ENCODE measurements at places on chromosomes 11 and 22.

DNA sequence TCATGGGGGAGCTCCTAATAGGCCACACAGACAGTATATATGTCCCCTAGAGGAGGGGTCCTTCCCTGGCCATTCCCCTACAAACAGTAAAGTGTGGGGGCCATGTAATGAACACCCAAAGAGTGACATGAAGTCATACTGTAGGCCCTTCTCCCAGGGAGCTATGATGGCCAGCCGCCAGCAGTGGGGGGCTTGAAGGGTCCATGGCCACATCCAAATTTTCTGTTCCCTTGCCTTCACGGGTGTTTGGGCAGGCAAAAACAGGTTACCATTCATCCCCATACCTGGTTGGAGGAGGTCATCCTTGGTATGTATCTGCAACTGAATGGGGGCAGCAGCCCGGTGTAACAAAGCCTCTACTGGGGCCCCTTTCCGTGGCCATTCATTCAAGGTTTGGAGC is 2118.0 kb downstream of the LRRC4C start:
- no peak for DNase-seq

DNA sequence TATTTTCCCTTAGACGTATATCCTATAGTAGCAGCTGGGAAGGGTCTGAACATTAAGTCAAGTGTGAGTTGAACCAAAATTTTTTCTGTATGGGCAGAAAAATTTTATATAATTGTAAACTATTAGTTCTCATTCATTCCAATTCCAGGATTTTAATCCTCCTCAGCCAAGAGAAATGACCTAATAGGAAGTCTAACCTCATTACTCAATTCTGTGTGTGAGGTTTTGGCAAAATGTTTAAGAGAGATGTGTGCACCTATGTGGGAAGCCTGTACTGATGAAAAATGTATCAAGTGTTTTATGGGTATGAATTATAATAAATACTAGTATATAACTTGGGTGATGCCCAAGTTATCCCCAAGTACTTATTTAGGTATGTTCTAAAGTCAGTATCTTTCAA is 311.6 kb upstream of the PITPNB start:
- DNase-seq = peak; percentile 18

DNA sequence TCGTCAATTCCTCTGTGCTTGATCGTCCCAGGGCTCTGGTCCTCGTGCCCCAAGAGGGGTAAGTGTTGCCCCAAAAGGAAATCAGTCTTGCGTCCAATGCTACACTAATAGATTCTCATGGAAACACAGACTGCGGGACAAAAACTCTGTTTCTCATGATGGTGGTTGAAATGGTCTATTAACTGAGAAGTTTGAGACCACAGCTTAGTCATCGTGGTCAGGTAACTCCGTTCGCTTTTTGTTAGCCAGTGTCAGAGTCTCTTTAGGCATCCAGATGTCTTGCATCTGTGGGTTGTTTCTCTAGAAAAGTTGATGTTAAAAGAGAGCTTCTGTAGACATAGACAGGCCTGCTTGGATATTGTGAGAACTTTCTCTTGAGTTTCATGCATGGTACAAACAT is 104.6 kb upstream of the SORL1-AS1 start:
- DNase-seq = peak; percentile 32

GRCh38 chr11:13782390-13783075 is 114.1 kb downstream of the FAR1 start:
- DNase-seq = no peak

DNA sequence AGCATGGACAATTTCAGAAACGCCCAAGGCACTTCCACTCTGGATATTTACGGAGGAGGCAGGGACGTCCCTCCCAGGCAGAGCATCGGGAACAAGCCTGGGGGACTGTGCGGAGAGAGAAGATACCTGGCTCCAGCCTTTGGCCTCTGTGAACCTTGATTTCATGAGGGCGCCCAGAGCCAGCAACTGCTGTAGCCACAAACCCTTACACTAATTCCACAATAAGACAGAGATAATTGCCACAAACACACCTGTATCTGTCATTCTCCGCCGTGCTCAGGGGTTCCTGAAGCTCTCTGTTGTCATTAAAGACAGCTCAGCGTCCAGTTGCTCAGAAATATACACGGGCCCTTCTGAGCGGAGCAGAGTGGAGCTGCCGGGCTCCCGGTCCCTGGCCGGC is 1292.1 kb downstream of the TBC1D22A start:
- no peak for DNase-seq

- peak; percentile 41 for DNase-seq
These were observed 53.6 kb downstream of the NAV2 start for GRCh38 chr11:19766206-19766605.

DNA sequence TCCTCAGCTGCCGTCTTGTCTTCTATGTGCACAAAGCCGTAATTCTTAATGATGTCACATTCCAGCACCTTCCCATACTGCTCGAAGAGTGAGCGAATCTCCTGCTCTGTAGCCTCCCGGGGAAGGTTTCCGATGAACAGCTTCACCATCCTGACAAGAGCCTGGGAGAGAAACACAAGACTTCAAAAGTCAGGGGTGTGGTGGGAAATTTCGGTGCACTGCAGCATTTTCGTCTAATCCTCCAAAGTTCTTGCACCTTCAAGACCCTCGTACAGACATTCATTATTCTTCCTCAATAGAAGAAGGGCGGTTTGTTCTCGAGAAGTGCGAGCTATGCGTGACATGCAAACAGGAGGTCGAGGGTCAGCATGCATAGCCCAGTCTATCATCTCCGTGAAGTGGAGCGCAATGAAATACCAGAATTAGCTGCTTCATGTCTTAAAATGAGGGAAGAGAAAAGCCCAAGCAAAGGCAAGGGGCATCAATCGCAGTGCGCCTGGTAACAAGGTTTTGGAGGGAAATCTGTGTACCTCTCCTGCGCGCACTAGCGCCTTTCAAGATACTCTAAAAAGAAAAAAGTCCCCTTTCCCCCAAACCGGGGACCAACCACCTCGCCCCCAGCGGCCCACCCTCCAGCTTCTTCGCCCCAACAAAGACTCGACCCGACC is 622 bp downstream of the RBM4B start:
- DNase-seq = peak; percentile 13

DNA sequence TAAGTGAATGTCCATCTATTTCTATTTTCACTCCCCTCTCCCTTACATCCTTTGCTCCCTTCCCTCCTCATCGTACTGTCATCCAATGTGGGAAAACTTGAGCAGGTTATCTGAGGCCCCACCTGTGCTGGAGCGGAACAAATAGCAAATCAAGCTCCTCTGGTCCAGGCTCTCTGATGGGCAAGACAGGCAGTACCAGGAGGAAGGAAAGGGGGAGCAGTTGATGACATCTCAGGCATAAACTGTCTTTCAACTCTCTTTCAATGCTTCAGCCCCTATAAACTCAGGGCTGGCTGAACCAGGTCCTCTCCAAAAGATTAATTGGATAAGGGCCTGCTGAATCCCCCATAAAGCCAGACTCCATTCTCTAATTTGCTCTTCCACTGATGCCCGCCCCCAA is 1.5 kb upstream of the CCKBR start:
- no peak for DNase-seq

- no peak for DNase-seq
These were observed 729 bp upstream of the CHKB start for GRCh38 chr22:50583294-50583861.

- no peak for DNase-seq
These were observed 17.6 kb upstream of the PRSS23 start for GRCh38 chr11:86782742-86783141.

DNA sequence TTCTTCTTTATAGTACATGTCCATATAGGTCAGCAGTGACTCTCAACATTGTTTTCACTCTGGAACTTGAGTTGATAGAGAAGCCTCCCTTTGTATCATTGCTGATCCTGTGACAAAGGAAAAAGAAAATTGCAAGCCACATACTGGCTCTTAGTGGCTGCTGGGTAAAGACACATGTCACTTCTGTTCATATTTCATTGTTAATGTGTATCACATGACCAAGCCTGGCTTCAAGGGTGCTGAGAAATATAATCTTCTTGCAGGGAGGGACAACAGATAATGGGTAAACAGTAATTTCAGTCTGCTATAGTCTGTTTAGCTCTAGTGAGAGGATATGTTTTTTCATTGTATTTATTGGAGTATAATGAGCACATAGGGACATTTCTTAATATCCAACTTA is 173.3 kb downstream of the PGR start:
- DNase-seq = no peak

GRCh38 chr11:118339281-118339961 is 3.1 kb downstream of the CD3D start:
- no peak for DNase-seq

- peak; percentile 36 for DNase-seq
These were observed 12.1 kb downstream of the GATD1 start for GRCh38 chr11:765025-765801.

DNA sequence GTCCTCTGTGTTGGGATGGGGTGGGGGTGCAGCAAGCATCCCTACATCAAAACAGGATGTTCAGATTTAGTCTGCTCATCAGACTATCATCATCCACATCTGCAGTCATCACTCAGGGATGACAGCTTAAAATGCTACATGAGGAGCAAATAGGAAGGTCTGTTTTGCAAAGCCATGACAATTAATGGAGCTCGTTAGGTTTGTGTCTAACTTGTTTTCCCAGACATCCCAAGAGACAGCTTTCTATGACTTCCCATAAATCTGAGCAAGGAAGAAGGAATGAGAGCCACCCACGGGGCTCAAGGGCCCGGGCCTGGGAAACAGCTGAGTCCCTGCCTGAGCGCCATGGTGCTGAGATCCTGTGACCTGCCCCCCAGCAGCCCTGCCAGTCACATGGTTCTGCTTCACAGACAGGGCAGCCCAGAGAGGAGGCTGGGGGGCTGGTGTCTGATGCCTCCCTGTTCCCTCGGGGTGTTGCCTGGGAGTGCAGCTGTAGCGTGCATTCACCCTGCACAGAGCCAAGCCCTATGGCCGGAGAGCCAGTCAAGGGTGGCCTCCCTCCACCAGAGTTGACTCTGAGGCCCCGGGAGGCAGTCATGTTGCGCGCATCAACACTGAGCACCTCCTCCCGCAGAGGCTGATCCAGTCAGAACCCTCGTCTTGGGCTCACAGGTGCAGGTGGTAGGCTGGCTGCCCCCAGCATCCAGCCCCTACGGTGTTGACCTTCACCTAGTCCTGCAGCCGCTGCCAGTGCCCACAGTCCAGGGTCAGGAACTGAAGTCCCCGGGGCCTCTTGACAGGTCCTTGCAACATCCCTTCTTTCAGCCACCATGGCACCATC is 12.1 kb downstream of the DERL3 start:
- DNase-seq = peak; percentile 26

GRCh38 chr11:10497371-10498021 is 42.4 kb downstream of the AMPD3 start:
- DNase-seq = no peak

DNA sequence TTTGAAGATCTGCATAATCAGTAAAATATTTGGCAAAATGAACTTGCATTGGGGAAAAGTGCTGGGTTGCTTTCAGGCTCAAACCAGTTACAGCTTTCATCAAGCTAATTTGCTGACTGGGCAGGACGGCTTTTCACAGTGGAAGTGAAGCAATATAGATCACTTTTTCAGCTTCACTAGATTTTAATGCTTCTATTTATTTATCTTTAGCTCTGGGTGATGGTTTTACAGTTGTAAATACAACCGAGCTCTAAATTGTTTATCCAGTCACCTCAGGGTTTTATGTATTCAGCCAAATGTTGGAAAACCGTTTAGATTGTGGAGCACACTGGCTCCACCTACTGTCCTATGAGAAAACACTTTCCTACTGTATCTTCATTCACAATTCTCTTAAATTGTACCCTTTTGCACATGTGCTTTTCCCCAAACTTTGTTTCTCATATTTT is 58.2 kb downstream of the ACER3 start:
- peak; percentile 78 for DNase-seq

DNA sequence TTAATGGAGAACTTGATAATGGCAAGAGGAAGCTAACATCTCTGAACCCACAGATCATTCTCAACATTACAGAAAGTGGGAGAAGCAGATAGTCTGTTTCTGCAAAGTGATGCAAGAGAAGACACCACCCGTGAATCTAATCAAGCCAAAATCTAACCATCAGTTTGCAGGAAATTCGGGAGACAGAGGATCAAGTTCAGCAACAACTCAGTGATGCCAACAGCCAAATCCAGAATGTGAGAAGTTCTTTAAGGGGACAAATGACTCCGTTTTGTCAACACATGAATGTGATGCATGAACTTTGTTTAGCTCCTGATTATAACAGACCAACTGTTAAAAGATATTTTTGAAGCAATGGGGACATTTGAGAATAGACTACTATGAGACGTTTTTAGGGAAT is 95.2 kb upstream of the LDLRAD3 start:
- DNase-seq = no peak

DNA sequence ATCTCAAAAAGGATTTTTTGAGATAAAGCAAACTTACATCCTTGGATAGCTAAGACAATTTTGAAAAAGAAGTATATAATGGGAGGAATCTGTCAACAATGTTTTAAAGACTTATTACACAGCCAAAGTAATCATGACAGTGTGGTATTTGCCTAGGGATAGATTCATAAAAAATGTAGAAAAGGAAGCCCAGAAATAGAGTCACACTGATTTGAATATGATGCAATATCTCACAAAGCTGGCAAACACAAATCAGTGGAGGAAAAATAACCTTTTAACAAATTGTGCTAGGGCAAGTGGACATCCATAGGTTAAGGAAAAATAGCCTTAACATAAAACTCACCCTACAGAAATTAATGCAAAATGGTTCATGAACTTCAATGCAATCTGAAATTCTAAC is 6.0 kb downstream of the XKR3 start:
- no peak for DNase-seq

DNA sequence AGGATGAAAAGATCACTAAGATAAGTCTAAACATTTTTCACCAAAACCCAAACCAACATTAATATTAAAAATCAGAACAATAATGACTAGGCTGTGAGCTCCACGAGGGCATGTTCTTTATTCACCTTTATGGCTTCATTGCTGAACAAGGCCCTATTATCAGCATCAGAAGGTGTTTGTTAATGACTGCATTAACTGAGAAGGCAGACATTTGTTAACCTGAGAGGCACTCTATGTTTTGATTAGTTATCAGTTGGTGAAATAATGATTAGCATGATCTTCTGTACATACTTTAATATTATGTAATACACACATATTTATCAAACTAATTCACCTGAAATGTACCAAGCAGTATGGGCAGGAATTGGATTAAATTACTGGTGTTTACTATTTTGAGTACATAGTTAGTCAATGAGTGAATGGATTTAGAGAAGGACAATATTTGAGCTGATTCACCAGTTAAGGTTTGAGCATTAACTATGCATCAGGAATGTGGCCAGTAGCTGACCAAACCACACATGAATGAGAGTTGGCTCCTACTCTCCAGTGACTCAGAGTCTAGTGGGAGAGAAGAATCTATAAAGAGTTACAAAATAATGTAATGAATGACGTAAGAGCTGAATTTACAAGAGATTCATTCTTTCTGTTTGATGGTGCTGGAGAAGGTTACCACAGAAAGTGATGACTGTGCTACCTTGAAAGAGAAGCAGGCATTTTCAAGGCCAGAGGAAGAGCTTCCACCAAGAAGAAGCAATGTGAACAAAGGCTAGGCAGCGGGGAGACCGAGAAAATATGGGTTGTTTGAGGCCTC is 6.7 kb downstream of the IL18 start:
- peak; percentile 100 for DNase-seq

DNA sequence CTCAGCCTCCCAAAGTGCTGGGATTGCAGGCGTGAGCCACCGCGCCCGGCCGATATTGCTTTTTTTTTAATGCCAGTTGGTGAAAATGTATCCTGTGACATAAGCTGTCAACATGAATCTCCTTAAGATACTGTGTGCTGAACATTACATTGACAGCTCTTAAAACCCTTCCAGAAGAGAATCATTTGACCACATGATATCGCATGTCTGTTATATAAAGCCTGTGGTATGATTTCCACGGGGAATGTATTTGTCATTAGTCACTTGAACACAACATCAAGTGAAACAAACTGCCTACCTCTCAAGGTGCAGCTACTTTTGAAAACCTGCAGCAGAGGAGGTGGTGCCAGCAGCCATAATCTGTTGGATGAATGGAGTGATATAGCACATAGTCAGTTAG is 67.0 kb downstream of the BCL2L13 start:
- DNase-seq = peak; percentile 6
